Uterus (tissue), 4 donors: ENCODE measurements at places on chromosomes 13 and 19.
A peak's percentile ranks its signal among the peaks of the same experiment; 100 is the strongest.

GRCh38 chr19:17550076-17550667 lies 5.3 kb upstream of the COLGALT1 start:
- DNase-seq: no peak

- no peak for DNase-seq
These were observed 40.5 kb upstream of the CNMD start for GRCh38 chr13:52780092-52780491.

DNA sequence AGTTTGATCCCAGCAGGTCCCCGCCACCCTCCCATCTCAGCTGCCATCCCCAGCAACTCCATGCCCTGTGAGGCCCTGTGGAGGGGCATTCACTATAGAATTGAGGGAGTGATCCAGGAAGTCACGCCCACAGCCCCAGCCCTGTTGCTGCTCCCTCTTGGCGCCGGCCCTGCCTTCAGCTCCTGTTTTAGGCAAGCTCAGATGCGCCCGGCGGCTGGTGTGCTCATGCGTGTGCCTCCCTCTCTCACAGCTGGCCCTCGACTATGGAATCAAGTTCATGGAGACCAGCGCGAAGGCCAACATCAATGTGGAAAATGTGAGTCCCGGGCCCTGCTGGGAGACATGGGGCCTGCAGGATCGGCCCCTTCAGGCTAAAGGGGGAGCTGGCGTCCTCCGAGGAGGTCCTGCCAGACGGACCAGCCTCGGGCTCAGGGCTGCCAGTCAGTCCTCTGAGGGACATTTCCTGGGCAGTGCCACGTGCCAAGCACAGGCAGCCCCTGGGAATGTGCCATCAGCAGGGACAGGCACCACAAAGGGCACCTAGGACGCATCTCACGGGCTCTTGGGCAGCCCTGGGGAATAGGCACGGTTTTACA lies 15.6 kb upstream of the HSH2D start:
- DNase-seq: no peak

GRCh38 chr13:26348966-26349365 lies 95.0 kb downstream of the CDK8 start:
- DNase-seq: no peak

GRCh38 chr19:39494661-39495060 lies 4.1 kb upstream of the DLL3 start:
- no peak for DNase-seq

DNA sequence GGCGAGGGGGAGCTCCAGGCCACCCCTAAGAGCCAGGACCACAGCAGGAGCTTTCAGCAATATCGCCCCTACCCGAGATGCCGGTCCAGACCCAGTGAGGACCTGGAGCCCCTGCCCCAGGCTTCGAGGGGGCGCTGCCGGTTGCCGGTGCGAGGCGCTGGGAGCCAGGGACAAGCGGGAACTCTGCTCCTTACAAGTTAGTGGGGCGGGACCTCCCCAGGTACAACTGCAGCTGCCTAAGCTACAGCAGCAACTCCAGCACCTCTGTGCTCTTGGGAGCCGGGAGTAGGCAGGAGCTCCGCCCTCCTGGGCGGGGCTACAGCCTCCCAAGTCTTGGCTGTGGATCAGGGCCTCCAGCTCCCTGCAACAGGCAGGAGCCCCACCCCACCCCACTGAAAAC lies 15.2 kb upstream of the TSC22D1 start:
- no peak for DNase-seq

DNA sequence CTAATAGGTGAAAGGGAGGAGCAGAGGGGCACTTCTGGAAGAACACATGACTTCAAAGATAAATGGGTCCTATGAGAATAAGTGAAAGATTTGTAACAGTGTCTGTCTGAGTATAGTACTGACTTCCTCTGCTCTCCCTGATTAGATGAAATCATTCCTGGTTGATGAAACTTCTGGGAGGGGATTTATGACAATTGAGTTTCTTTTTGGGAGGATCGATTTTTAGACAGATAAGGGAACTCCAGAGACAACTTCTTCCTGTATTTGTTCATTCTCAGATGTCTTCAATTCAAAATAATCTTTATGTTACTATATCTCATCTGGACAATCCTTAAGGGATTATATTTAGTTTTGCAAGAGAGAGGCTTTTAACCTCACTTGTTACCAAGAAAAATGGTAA lies 20.0 kb downstream of the SETDB2 start:
- no peak for DNase-seq

- no peak for DNase-seq
These were observed 36.5 kb upstream of the TEX29 start for GRCh38 chr13:111283991-111284390.

DNA sequence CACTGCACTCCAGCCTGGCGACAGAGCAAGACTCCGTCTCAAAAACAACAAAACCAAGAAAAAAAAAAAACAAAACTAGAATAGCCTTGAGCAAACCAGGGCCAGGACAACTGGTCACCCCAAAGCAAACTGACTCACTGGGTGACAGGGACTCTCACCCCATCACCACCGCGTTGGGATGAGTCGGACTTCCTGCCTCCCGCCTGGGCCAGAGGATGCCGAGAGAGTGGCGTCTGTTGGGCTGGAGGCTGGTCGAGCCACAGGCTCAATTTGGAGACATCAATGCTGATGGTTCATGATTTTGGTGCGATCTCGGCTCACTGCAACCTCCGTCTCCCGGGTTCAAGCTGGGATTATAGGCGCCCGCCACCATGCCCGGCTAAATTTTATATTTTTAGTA lies 11.6 kb downstream of the TMPRSS9 start:
- DNase-seq: no peak

DNA sequence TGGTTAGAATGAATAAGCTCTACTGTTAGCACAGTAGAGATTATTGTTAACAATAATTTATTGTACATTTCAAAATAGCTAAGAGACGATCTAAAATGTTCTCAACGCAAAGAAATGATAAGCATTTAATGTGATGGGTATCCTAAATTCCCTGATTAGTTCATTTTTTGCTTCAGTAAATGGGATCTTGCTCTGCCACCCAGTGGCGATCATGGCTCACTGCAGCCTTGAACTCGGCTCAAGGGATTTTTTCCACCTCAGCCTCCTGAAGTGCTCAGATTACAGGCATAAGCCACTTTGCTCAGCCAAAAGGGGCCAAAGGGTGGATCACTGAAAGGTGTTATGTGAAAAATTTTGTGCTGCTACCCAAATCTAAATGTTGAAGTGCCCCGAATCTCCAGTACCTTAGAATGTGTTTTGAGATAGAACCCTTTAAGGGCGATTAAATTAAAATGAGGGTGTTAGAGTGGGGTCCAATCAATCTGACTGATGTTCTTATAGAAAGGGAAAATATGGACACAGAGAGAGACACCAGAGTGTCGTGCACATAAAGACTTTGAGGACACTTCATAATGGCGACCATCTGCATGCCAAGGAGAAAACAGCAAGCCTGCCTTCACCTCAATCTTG lies 31.5 kb upstream of the ZNF766 start:
- DNase-seq: peak; percentile 56

DNA sequence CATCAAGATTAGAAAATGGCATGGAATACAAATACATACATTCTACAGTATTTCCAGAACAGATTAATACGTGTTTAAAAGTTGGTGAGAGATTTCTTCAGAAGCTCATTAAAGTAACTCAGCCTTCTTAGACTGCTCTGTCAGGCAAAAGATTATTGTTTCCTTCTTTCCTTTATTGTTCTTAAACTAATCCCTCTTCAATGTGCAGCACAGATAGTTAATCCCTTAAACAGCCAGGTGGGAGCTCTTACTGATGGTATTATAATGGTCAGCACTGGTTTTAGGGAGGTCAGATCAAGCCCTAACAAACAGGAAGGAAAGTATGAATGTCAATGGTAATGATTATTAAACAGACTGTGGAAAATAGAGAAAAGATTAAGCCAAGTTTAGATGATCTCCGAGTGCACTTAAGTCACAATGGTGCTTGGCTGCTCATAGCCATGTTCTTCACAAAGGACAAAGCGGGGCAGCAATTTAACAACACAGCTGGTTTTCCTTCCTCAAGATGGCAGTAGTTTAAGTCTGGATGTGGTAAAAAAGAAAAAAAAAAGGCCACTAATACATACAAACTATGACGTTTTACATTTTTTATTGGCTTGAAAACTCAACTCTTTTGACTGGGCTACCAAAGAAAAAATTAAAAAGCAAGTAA lies 992.6 kb downstream of the PCDH9 start:
- no peak for DNase-seq

- DNase-seq: no peak
These were observed 11.8 kb downstream of the PTPRH start for GRCh38 chr19:55197528-55197927.

DNA sequence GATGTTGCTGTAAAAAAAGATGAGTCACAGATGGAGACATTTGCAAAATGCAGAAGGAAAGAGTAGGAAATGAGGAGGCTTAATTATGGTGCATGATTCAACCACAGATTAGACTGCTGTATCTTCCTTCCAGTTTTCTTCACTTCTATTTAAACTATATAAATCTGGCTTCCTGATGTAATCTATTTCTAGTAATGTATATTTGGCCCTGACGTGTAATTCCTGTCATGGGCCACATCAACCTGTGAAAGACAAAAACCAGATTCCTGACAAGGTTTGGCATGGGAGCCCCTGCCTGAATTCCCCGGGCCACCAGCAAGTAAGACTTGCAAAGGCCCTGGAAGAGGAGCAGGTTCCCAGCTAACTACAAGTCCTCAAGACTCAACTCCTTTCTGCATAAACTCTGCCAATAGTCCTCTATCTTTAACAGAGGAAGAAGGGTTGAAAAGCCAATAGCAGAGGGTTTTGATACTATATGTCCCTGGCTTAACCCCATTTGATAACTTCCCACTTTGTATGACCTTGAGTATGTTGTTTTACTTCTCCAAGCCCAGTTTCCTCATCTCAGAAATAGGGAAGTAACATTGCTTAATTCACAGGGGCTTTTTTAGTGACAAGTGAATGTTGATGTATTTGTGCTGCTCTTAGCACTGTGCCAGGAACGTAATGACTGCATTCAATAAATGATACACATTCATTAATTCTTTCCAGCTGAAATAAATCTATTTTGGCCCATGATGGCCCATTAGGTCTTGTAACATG lies 172.7 kb downstream of the SPRY2 start:
- DNase-seq: no peak

DNA sequence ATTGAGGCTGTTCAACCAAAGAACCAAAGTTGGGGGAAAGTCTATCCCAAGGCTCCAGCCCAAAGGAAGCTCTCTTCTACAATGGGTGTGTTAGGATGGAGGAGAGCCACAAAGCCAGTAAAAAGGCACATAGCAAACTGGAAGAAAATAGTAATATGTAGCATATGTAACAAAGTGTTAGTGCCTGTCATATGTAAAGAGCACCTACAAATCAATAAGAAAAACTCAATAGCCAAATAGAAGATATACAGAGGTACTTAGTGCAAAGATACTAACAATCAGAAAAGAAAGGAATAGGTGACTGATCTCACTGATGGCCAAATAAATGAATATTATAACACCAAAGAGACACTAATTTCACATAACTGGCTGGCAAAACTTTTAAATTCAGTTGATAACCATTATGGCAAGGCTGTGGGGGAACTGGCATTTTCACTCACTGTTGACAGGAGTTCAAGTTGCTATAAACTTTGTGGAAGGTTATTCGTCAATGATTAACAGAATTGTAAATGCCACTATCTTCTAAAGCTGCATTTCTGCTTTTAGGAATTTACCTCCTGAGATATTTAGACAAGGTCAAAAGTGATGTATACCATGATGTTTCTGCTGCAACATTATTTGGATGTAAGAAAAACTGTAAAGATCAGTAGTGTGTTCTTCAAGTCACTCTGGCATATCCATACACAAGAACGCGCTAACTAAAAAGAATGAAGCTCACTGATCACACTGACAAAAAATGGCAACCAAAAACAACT lies 110.8 kb downstream of the GNG7 start:
- DNase-seq: no peak

DNA sequence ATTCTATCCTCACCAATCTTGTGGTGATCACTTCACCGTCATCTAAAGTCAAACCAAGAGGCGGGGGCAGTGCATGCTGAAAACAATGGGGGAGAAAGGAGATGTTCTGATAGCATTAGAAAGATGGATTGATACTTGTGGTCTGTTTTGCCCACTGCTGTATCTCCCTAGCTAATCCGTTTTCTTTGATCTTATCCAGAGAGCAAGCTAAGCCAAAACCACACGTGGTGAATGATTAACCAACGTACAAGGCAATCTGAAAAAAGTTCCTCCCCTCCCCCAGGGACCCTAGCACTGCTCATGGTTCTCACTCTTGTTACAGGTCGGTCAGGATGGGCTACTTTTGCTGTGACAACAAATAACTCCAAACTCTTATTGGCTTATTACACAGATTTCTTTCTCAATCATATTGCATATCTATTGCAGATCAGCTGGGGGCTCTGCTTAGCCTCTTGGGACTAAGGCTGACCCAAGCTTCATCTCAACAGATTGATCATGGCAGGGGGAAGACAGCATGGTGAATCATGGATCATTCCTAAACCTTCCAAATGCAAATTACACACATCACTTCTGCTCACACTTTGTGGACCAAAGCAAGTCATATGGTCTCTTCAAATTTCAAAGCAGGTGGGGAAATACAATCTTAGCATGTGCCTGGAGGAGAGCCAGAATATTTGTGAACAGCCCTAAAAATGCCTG lies 11.9 kb upstream of the C13orf42 start:
- DNase-seq: no peak

DNA sequence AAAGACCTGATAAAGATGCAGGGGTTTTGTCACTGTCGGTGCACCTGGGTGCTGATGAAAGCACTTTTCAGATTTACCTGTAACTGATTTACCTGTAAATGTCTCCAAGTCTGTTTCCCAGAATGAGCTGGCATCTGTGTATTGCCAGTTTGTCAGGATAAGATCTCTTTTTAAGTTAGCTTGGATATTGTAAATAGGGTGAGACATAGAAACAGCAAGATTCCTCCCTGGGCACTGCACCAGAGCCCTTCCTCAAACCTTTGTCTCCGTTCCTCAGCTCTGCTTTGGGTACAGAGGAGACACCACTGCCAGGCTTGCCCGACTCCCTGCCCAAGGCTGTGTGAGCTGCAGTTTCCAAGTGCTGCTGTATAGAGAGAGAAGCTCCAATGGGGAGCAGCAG lies 158.6 kb downstream of the TNFRSF19 start:
- no peak for DNase-seq

DNA sequence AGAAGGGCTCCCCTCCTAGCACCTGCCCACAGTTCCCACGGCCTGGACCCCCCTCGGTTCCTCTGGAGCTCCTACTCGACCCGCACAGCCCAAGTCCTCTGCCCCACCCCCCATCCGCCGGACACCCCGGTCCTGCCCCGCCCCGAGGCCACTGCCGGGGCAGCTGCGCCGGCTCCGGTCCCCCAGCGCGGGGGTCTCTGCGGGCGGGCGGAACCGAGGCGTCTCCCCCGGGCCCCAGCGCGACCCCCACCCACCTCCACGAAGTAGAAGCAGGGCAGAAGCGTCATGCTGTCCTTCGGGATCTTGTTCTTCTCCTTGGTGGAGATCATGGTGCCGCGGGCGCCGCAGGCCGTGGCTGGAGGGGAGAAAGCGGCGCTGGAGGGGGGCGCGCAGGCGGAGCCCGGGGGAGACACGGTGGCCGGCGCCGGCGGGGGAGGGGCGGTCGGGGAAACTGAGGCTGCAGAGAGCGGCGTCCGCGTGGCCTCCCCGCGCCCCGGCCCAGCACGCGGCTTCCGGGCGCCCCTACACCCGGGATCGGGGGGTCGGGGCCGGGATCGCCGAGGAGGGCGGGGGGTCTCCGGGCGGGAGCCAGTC lies 427 bp downstream of the PLPPR3 start:
- DNase-seq: no peak
